CMK (cell line): ENCODE measurements at places on chromosomes 16 and 17.
A peak's percentile ranks its signal among the peaks of the same experiment; 100 is the strongest.

DNA sequence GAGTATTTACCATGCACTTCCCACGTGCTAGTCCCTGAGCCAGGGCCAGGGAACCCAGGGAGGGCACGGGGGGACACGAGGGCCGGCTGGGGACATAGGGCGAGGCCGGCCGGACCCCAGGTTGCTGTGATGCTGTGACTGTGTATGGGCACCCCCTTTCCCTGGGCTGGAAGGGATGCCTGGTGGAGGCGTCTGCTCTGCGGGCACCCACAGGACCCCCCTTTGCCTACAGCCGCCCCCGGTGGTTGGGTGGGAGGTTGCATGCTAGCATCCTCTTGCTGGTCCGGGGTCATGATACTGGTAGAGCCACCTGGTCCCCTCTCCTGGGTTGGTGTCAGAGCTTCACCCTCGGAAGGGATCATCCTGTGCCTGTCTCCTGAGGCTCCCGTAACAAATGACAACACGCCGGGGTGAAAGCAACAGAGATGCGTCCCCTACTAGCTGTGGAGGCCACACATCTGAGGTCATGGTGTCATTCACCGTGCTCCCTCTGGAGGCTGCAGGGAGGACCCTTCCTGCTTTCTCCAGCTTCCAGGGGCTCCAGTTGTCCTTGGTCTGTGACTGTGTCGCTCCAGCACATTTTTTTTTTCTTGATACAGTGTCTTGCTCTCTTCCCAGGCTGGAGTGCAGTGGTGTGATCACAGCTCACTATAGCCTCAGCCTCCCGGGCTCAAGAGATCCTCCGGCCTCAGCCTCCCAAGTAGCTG is 3.1 kb upstream of the CIAO3 start:
- no peak for DNase-seq

GRCh38 chr17:10737168-10737622 is 7.4 kb upstream of the TMEM220 start:
- DNase-seq: peak; percentile 12

DNA sequence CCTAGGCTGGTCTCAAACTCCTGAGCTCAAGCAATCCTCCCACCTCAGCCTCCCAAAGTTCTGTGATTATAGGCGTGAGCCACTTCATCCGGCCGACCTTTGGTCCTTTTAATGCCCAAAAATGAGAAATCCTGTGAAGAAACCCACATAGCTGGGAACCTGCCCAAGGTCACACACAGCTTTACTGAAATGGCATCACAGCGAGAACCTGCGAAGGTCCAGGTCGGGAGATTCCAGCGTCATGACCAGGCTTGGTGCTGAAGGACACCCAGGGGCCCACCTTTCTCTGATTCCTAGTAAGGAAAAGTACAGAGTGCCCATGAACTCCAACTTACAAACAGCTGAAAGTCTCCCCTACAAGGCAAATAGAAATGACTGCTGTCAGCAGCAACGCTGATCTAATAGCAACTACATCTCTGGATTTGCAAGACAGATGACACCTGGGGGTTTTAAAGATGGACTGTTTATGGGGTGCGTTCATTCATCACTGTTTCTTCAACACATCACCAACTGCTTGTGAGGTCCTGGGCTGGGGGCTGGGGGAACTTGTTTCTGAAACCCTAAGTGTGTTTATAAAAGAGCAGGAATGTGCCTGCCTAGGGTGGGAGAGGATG is 24.5 kb upstream of the DNAH17 start:
- no peak for DNase-seq

GRCh38 chr16:268141-269053 is 7.3 kb downstream of the RGS11 start:
- DNase-seq: no peak

DNA sequence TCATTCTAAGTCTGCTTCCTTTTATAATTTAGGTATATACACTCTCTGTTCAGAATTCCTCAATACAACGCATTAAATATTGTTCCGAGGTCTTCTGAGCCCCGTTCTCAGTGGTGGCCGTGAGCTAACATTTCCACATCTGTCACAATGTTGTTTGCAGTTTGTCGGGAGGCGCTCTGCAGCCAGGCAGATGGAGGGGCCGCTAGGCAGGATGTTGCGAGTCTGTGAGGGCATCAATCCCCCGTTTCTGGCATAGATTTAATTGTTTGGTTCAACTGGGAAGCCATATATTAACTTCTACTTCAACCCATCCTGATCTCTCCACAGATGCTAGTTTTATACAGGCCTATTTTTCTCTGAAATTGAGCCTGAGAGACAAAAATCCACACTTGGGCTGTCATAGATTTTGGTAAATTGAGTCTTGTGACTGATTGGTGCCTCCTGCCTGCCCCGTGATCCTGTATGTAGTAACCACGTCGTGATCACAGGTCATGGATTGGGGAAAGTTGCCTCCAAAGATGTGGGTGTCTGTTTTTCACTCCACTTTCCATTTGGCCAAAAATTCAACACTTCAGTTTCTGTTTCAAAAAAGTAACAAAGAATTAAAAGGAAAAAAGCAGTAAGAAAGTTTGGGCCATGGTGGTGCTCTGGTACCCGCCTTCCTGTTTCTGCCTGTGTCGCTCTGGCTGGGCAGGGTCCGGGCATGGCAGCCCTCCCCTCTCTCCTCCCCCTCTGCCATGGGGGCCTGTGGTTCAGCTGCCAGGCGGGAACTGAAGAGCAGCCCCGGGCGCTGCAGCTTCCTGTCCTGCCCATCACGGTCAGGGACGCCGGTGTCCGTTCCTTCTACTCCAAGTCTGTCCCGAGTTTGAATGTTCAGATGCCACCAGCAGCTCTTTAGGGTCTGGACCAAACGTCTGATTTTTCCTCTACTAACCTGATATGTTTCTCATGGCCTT is 41.5 kb downstream of the RPTOR start:
- no peak for DNase-seq
